ENCODE measurements at places on chromosomes 5 and 9.

DNA sequence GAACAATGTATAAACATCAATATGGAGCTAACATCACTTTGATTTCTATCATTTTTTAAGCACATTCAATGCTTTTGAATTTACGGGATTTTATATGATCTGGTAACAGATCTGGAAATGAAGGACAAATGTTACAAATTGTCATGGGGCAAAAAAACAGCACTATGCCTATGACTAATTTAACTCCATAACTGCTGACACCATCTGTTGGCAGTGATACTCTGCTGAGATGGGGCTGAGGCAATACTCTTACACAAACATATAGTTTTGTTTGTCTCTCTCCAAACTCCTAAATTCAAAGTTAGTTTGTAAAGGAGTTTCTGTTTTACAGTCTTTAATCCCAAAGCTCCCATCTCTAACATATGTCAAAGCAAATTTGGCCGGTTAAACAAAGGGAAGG is 132.5 kb upstream of the FER start:
- no peak for DNase-seq

GRCh38 chr5:99724732-99725290 is 796.0 kb upstream of the CHD1 start:
- no peak for DNase-seq

GRCh38 chr9:2602704-2603116 is 18.9 kb upstream of the VLDLR start:
- DNase-seq: no peak

- DNase-seq: no peak
These were observed 81.2 kb downstream of the ZNF366 start for GRCh38 chr5:72426019-72426418.

DNA sequence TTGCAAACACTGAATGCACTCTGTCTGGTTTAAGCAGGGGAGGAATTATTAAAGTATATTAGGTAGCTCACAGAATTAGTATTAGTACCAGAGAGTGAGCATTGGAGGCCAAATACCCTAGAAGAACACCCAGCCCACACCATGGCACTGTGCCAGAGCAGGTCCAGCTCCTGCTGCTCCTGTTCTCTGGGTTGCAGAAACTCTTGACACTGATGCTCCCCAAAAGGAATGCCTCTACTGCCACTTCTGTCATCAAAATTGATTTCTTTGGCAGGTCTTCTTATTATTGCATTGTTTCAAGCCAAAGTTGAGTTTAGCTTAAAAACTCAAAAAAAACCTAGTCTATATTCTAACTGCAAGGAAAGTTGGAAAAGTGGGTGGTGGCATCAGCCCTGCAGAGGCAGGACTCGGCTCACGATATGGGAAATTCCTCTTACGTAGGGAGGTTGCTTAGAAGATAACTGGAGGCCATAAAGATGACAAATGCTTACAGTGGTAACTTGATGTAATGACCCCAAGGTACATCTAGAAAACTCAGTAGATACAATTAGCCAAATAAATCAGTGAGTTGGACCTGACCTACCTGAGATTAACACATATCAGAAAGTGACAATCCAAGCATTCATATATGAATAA is 123.4 kb downstream of the CD180 start:
- no peak for DNase-seq
